NCI-H2227 treated with DMSO at 0.1 percent for 48 hours (cell line): ENCODE measurements at places on chromosomes 1 and 21.

GRCh38 chr1:231241750-231242149 is 738 bp downstream of the GNPAT start:
- DNase-seq: peak; percentile 31

DNA sequence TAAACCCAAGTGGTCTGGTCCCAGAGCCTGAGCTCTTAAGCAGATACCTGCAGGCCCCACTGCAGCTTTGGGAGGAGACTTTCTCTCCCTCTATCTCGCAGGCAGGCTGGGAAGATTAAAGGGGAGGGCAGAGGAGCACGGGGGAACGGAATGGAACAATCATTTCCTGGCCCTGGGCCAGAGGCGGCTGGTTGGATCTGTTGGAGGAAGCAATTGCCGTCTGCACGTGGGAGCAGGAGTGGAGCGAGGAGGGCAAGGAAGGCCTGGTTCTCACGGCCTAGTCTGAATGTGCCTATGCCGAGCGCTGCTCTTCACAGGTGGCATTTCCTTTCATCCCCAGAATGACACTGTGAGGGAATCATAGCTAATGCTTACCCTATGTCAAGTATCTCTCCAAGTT is 23.7 kb downstream of the NKAIN1 start:
- peak; percentile 88 for DNase-seq

- no peak for DNase-seq
Measured at GRCh38 chr1:220326578-220326977, 54.3 kb upstream of the RAB3GAP2 start.

GRCh38 chr21:37231249-37231645 is 35.9 kb downstream of the VPS26C start:
- no peak for DNase-seq

- DNase-seq: no peak
Measured at GRCh38 chr1:55571767-55572166, 356.6 kb upstream of the USP24 start.

GRCh38 chr1:241423541-241424479 is 66.8 kb upstream of the RGS7 start:
- peak; percentile 16 for DNase-seq

- DNase-seq: no peak
Measured at GRCh38 chr1:169696273-169697100, 14.9 kb downstream of the SELL start.

DNA sequence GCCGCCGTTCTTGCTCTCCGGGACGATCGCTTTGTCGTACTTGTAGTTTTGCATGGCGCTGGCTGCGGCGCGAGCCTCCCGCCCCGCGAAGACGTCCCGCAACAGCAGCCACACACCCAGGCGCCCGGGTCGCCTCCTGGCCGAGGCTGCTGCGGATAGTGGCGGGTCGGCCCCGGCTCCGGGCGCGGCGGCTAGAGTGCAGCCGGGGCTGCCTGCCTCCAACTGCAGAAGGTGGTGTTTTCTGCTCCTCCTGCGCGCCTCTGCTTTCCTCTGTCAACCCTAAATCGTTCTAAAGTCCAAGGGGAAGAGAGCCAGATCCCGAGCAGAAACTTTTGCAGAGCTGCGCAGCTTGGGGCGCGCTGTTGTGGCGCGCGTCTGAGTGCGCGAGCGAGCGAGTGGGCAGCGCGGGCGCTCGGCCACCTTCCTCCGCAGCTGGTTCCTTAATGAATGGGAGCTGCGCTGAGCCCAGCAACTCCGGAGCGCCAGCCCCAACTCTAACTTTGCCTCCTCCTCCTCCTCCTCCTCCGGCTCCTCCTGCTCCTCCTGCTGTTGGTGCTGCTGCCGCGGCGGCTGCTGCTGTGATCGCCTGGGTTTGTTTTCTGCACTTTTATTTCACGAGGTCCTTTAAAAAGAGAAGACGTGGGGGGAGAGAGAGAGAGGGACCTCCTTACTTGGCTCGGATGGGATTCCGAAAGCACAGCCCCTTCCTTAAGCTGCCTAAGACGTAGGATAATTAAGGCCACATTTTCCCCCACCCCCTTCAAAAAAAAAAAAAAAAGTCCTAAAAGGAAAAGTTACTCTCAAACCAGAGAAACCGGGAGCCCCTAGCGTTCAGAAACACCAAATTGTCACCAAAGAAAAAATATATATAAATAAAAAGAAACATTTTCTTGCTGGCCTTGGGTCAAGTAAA is at the start of gene PLPP3:
PLPP3 (minus strand) TSS at position 601 of the 913 bp plus-strand sequence; CDS start at position 54, 547 bp downstream.
- DNase-seq: peak; percentile 37

DNA sequence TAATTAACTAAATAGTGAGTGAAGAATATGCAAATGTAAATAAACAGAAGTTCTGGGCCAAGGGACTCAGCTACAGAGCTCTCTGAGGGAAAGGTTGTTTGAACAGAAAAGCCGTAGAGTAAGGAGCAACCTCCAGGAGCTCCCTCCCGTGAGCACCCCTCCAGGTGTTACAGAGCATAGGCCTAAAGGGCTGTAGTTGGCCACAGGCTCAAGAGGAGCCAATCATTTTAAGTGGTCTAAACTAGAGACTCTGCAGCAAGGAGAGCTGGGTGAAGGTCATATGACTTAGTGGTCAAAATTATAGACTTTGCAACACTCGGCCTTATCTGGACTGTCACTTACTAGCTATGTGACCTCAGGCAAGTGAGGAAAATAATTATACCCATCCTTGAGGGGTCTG is 19.1 kb upstream of the RXRG start:
- DNase-seq: peak; percentile 54

- DNase-seq: no peak
Measured at GRCh38 chr1:98005326-98006010, 84.6 kb upstream of the DPYD start.

GRCh38 chr1:23634840-23635651 is 56.6 kb upstream of the RPL11 start:
- DNase-seq: peak; percentile 45

DNA sequence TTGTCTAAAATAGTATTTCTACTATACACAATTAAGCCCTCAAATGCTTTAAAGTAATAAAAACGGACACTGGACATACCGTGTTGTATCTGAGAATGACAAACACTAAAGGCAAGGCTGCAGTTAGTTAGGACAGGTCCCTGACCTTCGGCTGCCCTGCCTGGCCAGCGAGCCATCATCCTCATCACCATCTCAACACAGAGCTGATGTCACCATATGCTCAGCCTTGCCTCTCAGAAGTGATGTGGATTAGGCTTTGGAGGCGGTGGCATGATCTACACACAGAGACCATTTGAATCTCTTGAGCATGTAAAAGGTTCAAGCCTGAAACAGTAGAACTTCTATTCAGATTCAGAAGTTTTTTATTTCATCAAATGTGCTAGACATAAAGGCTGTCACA is 244.7 kb downstream of the SDCCAG8 start:
- DNase-seq: no peak

DNA sequence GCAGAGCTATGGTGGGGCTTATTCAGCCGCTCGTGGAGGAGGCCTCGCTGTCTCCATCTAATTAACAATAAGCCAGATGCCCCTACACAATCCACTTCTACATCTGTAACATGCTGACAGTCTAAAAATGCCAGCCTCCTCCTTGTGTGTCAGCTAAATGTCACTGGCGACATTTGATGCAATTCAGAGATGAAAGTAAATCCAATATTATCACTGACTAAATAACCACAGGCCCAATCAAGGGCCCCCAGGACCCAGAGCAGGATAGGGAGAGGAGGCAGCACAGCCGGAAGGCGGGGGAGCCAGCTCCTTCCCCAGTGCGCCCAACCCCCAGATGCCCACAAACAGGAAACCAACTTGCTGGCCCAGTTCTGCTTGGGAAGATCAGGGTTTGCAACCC is 76.6 kb downstream of the DMRTA2 start:
- DNase-seq: no peak

DNA sequence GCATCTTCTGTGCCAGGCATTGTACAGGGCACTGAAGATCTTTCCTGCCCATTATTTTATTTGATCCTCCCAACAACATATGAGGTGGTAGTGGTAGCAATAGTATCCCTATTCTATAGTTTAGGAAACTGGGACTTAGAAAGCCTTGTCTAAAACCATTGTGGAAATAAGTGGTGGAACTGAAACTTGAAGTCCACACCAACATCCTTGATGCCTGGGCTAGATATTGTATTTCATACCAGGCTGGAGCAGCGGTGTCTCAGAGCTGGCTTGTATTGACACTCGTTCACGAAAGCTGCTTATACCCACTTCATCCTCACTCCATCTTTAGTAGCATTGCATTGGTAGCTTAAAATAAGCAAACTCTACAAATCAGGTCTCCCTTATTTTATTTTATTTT is 9.7 kb upstream of the CTSS start:
- no peak for DNase-seq

GRCh38 chr1:205481629-205482151 is 22.8 kb upstream of the CDK18 start:
- peak; percentile 27 for DNase-seq

GRCh38 chr1:56903778-56904177 is 49.2 kb downstream of the C8A start:
- DNase-seq: no peak

DNA sequence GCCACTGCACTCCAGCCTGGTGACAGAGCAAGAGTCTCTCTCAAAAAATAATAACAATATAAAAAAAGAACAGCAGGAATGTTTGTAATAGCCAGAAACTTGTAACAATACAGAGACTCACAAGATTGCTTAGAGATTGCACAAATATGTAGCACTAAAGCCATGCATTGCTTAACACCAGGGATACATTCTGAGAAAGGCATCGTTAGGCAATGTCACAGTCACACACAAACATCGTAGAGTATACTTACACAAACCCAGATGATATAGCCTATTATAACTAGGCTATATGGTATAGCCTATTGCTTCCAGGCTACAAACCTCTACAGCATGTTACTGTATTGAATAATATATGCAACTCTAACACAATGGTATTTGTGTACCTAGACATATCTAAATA is 45.3 kb downstream of the GPATCH2 start:
- no peak for DNase-seq

DNA sequence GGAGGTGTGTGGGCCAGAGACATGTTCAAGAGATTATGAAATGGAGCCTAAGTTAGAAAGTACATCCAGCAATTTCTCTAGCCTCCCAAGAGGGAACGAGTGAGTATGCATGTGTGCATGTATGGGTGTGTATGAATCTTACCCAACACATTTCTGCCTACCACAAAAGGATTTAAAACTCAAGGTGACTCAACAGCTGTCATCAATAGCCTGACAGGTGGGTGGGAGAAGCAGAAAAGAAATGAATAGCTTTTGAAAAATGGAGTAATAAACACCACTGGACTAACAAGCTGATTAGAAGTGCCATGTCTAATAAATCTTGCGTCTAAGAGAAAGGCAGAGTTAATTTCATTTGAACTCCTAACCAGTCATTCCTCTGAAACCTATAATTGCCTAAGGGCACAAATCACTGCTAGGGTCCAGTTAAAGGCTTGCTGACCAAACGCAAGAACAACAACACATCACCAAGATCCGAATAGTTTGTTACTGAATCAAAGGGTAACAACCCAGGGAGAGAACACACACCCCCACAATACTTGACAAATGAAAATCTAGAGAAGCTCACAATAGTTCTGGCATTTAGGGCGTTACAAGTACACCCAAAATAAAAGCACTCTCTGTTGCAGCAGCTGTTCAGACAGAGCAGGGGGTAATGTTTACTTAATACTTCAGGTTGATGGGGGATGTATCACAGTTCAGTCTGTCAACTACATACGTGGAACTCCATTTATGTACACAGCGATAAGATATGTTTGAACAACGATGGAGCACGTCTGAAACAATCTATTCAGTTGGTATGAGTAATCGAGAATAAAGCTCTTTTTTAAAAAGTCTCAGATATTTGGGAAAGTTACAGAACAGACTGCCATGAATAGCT is 1.4 kb downstream of the KIAA0319L start:
- no peak for DNase-seq

GRCh38 chr1:85359874-85360721 is 83.7 kb upstream of the BCL10 start:
- no peak for DNase-seq

DNA sequence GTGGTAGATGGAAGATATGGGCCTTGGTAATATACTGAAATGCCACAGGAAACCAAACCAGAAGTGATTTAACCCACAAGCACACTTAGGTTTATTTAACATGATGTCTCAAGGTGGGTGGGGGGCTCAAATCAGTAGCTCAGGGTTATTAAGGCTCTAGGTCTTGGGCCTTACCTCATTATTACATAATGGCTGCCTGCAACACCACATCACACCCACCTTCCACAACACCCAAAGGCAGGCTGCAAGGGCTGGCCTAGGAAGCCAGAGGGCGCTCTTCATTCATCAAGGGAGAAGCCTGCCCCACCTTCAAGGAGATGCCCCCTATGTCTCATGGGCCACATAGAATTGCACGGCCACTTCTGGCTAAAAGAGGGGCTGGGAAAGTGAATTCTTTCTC is 6.0 kb downstream of the TFF1 start:
- DNase-seq: no peak

DNA sequence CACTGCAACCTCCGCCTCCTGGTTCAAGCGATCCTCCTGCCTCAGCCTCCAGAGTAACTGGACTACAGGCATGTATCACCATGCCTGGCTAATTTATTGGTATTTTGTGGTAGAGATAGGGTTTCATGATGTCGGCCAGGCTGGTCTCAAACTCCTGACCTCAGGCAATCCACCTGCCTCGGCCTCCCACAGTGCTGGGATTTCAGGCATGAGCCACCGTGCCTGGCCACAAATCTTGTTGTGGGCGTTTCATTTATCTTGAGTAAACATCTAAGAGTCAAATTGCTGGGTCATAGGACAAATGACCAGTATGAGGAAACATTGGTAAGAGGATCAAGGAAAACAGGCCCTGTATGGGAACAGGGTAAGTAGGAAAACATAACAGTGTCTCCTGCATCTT is 17.9 kb downstream of the TMEM200B start:
- no peak for DNase-seq

DNA sequence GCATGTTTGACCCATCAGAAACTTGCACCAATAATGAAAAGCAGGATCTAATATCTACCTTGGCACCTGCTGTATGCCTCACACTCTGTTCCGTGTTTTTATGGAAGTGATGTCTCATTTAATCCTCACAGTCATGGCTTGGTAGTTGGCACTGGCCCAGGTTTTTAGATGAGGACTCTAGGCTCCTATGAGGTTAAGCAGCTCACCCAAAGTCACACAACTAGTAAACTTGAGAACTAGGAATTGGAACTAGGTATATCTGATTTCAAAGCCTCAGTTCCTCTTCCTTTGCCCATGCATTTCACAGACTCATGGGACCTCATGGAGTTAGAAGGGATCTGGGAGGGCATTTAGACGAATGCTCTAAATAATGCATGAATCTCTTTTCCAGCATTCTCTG is 21.3 kb upstream of the TARBP1 start:
- no peak for DNase-seq

- DNase-seq: no peak
Measured at GRCh38 chr1:244210884-244211558, 159.9 kb downstream of the ZBTB18 start.
